ENCODE measurements at places on chromosomes 1 and 21.

- DNase-seq: peak; percentile 24
Observed at GRCh38 chr21:37582590-37582989, 216.0 kb downstream of the DYRK1A start.

DNA sequence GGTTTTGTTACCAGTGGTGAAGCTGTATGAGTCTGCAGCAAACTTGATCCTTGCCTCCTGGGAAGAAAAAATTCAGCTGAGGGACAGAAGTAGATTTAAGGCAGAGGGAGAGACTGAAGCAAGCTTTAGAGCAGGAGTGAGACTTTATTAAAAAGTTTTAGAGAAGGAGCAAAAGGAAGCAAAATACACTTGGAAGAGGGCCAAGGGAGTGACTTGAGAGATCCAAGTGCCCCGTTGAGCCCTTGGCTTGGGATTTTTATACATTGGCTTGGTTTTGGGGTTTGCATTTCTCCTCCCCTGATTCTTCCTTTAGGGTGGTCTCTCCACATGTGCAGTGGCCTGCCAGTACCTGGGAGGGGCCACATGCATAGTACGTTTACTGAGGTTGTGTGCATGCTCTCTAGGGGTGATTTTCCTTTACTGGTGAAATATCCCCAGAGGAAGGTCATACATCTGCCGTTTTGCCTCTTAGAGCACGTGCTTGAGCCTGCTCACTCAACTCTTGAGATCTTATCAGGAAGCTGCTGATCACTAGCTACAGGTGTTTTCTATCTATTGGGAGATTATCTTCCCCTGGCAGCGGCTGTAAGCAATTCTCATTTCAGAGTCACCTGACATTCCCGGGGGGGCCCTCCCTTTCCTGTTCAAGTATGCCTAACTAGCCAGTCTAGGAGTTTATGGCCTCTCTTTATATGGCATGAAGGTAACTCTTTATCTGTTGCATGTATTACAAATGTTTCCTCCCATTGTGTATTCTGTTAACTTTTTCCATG is 20.3 kb downstream of the FASLG start:
- peak; percentile 26 for DNase-seq

- no peak for DNase-seq
Observed at GRCh38 chr1:185534801-185535200, 199.4 kb upstream of the HMCN1 start.

- no peak for DNase-seq
Observed at GRCh38 chr1:88302843-88303486, 381.1 kb upstream of the PKN2 start.

- DNase-seq: no peak
Observed at GRCh38 chr1:69404486-69404885, 163.2 kb upstream of the LRRC7 start.

GRCh38 chr1:86713477-86713876 is 9.1 kb downstream of the SH3GLB1 start:
- DNase-seq: no peak

DNA sequence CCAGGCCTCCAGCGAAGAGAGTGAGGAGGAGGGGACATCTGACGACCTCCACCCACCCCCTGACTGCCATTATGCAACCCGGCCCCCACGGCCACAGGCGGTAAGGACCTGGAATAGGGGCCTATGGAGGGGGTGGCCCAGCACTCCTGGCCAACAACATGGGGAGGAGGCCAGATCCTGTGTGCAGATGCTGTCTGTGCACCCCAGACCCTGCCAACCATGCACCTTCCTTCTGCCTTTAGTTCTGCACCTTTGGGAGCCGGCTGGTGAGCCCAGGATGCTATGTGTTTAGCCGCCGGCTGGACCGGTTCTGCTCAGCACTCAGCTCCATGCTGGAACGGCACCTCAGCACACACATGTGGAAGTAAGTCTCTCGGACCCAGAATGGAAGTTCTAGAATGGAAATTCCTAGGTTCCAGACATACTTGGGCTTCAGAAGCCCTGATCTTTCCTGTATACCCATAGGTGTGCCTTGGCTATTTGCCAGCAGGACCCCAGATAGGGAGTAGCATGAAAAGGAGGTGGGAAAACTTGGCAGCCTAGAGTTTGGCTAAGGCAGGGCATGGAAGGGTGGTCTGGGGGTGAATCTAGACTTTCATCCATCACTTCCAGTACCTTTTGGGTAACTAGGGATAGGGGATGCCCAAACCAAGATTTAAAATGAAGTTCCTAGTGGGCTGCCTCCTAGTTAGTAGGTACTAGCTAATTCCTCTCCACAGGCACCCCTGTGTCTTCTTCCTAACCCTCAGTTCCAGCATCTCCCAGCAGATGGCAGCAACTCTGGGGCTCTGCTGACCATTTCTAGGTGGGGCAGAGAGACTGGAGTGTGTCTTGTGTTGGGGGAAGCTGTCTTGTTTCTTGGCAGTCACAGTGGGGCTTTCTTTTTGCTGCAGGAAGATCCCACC is 3.6 kb upstream of the CYB561D1 start:
- DNase-seq: no peak

- no peak for DNase-seq
Observed at GRCh38 chr1:93537396-93537795, 89.5 kb downstream of the FNBP1L start.

GRCh38 chr21:46596201-46596600 is 8.7 kb downstream of the S100B start:
- DNase-seq: no peak

DNA sequence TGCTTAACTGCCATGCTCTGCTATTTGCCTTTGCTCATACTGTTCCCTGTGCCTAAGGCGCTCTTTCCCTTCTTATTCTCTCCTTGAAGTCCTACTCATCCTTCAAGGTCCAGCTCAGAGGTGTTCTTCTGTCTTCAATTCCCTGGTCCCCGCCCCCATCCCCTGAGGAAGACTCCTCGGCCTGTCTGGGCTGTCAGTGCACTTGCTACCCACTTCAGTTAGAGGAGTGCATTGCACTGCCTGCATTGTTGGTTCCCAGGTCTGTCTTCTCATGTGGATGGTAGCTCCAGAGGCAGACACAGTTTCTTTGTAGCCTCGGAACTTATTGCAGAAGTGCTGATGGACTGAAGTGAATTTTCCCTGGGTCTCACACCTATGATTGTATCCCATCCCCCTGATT is 194.0 kb downstream of the C1orf94 start:
- DNase-seq: no peak

GRCh38 chr1:171988243-171988885 is 147.1 kb downstream of the DNM3 start:
- DNase-seq: no peak

DNA sequence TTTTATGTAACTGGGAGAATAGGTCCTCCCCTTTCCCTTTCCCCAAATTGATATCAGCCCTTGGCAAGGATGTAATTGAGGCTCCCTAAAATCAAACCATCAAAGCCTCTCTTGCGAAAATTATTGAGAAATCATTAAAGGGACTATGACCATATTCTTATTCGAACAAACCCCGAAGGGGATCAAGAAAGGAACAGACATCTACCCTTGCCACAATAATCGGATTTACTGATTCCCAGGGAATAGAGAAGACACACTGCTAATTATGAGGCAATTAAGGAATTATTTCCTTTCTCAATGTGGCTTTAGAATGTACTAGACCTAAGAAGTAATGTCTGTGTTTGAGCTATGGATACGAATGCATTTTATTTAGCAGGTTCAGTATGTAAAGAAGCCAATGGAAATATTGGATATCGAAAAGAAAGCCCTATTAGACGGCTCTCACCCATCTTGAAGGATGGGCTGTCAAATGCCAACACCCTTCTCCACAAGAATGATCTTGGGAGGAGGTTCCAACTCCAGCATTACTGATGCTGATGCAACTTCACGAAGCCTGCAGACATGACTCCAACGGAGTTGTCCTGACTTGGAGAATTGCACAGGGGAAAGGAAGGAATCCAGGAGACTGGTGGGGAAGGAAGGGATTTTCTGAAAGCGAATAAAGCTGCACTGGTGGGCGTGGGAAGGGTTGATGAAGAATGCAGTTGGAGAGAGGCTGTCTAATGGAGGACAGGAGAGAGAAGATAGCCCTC is 11.6 kb upstream of the PTPRF start:
- DNase-seq: no peak

Measured in GF-D8 (cell line).